Activated CD4-positive, alpha-beta T cell treated with anti-CD3 and anti-CD28 coated beads, Interleukin-2, amount 50 U/mL, for 48 hours (primary cell): ENCODE measurements at places on chromosomes 16 and 17.
A peak's percentile ranks its signal among the peaks of the same experiment; 100 is the strongest.

DNA sequence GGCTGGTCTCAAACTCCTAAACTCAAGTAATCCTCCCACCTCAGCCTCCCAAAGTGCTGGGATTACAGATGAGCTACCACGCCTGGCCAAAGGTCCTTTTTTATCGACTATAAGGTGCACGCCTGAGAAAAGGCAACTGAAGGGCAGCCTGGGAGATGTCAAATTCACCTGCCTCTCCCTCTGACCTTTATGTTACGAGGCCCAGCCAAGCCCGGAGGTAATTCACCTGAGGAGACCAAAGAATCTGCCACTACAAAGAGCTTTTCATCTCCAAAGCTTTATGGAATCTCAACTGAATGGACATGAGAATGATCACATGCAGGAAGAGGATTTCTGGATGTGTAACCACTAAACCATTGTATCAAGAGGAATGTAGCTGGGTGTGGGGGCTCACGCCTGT is 37.2 kb downstream of the LYRM1 start:
- DNase-seq, result no peak

GRCh38 chr17:1907909-1908698 is 78.3 kb downstream of the RPA1 start:
- peak; percentile 13 for DNase-seq

DNA sequence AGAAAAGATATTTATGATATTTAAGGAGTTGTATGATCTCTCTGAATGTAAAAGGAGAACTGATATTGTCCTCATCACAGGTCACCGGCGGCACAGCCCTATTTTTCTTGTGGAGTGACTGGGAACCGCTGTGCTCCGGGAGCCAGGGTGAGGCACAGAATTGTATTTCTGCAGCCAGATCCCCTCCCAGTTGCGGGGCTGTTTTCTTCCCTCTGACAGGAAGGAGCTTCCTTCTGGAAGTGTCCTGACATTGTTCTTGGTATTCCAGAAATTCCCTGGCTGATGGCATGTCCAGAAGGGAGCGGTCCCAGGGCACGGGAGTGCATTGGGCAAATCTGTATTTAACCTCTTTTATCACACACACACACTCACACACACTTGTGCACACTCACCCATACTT is 268.6 kb upstream of the FOXF1 start:
- no peak for DNase-seq

DNA sequence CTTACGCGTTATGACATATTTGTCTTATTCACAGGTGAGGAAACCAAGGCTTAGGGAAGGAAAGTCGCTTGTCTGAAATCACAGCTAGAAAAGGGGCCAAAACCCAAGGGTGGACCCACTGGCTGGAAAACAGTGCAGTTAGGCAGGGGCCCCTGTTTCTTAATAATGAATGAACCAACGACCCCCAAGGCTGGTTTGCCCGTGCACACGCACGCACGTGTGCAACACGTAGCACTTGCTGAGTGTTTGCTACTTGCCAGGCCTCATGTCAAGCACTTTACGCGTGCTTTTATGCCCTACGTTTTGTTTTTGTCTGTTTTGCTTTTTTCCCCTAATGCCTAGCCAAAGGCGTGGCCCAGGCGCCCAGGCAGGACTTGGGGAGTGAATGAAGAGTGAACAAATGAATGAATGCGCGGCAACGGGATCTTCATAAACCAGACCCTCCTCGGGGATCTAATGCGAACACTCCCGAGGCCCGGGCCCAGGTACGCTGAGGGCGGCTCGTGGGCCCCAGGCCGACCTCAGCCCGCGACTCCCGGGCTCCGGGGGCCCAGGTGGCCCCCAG is 571 bp upstream of the USP10 start:
- DNase-seq, result no peak

DNA sequence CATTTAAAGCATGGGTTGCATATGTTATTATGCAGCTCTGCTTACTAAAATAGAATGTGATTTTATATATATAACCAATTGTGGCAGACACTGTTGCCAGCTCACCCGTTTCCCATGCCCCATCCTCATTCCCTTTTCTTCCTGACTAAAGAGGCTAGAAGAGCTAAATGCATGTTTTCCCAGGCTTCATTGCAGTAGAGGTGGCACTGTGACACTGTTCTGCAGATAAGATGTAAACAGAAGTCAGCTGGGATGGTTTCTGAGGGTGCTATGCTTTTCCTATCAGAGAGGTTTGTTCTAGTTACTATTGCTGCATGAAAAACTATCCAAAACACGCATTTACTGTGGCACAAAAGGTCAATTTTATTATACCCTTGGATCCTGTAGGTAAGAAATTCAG is 5.7 kb upstream of the TOB1 start:
- DNase-seq, result no peak

GRCh38 chr16:4783251-4783950 is 4.7 kb downstream of the SEPTIN12 start:
- DNase-seq, result no peak

- no peak for DNase-seq
These were observed 44.2 kb downstream of the BEAN1 start for GRCh38 chr16:66471264-66471663.

- DNase-seq, result no peak
These were observed 3.8 kb upstream of the DBNDD1 start for GRCh38 chr16:90023078-90023447.

- peak; percentile 26 for DNase-seq
These were observed 16.9 kb downstream of the DOC2B start for GRCh38 chr17:164303-165235.

DNA sequence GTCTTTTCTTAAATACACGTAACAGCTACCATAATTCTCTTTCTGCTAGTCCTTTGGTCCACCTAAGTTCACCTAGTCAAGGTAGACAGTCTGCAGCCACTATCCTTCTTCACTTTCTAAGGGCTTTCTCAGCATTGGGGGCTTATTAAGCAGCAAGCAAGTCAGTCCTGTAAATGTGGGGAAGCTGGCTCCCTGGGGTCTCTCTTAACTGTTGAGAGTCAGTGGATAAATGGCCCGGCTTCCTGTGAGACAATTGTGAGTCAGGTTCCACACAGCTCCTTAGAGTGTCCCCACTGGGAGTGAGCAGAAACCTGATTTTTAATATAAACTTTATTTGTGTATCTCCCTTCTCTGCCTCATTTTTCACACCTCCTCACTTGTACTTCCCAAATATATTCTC is 132.1 kb downstream of the CDH13 start:
- DNase-seq, result no peak

- DNase-seq, result no peak
These were observed at the start of gene ATP2C2 for GRCh38 chr16:84368308-84368996. Gene ATP2C2, plus strand, starts transcription at chr16:84368538. Its CDS starts 78 bp downstream, at chr16:84368616.

DNA sequence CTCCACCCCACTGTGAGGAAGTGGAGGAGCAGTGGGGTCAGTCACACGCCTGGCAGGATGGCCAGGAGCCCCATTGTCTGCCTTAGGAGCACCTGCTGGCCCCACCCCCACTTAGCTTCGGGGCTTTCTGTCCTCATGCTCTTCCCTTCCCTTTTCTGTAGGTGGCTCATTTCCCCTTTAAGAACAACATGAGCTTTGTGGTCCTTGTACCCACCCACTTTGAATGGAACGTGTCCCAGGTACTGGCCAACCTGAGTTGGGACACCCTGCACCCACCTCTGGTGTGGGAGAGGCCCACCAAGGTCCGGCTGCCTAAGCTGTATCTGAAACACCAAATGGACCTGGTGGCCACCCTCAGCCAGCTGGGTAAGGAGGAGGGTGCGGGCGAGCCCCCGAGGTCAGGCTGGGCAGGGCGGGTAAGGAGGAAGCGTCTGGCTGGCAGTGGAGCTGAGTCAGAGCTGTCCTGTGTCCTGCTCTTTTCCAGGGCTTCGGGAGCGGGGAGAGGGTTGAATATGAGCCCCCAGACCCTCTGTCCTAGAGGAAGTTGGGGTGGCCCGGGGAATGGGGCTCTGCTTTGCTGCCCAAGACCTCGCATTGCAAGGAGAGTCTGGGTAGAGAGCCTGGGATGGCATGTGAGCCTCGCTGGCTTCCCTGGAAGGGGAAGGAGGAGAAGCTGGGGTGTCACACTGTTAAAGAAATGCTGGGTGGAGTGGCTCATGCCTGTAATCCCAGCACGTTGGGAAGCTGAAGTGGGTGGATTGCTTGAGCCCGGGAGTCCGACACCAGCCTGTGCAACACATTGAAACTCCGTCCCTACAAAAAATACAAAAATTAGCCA is 9.2 kb upstream of the SERPINF1 start:
- DNase-seq, result no peak

DNA sequence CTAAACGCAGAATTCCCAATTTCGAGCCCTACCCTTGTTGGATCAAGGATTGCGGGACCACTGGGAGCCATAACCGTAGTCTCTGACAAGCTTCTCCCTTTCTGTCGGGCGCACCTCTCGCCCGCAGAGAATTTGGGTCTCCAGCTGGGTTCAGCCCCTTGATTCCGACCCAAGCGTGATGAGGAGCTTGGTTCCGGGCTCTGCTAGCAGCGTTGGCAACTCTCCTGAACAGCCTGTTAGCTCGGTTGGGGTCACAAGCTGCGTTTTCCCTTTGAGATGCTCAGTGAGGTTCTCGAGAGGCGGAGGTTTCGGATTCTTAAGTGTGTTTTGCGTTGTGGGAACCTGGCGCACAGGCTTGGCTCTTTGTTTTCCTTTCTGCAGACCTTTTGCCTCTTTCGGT is 655 bp downstream of the ATXN1L start:
- DNase-seq, result peak; percentile 32

GRCh38 chr17:12546983-12547382 is 118.7 kb upstream of the MYOCD start:
- no peak for DNase-seq

DNA sequence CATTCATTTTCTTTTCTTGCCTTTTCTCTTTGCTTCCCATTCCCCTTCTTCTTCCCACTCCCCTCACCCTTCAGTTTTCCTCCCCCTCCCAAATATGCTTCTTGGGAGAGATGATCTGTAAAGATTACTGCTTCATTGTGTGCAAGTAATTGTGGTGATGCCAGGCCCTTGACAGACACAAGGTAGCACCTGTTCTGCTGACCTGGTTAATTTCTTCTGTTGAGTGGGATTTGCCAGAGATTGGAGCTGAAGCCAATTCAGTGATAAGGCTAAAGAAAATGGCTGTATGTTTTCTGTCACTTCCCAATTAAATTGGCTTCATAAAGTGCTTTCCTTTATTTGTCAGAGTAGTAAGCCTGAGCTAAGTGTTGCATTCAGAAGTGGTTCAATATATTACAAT is 44.5 kb downstream of the AATF start:
- DNase-seq, result no peak

DNA sequence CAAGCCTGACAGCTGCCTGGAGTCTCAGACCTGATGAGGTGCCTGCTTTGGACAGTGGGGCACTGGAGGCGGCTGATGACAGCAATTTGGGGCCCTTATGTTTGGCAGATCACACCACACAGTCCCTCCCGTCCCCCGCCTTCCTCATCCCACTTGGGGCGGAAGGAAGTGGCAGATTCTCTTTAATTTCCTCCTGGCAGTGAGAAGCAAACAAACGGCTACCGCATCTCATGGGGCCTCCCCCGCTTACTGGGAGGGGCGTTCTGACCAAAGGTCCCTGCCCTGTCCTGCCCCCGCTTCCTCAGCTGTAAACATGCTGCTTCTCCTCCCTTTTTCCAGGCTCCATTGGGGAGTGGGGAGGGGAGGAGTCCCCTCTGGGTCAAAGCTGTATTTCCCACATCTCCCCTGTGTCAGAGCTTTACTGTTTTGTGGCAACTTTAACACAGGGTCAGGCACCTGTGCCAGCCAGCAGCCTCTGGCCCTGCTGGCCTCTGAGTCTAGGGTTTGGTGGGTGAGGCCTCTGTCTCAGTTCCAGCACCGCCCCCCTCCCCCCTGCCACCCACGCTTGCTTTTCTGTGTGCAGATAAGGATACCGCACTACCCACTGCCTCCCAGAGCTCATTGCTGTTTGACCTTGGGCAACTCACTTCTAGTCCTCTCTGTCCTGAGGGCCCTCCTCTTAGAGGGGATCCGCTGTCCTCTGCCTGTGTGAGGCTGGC is 5.4 kb upstream of the NFATC3 start:
- DNase-seq, result peak; percentile 86

GRCh38 chr16:87027056-87027616 is 290.1 kb downstream of the C16orf95 start:
- no peak for DNase-seq

- DNase-seq, result no peak
These were observed 9.2 kb upstream of the ALOX12 start for GRCh38 chr17:6986676-6987075.

DNA sequence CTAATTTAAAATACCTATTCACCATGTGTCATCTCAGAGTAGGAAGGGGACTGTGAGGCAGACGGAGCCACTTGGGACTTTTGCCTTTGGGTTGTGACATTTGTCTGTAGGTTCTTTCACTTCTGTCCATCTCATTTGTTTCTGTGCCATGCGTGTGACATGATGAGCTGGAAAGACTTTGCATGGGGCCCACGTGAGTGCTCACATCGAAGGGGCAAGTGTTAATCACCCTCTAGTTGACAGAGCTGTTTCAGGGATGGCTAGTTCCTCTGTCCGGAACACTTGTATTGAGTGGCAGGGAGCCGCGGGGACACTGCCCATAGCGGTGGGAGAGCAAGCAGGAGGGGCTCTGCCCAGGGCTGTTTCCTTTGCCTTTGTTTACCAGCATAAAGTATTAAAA is 112.0 kb downstream of the RPTOR start:
- no peak for DNase-seq

- DNase-seq, result no peak
These were observed 21.4 kb downstream of the ADORA2B start for GRCh38 chr17:15966183-15966878.

GRCh38 chr16:87316923-87317749 is at the start of gene C16orf95:
Gene C16orf95, minus strand, starts transcription at chr16:87317392. Its CDS starts 150 bp downstream, at chr16:87317242.
- peak; percentile 98 for DNase-seq

- no peak for DNase-seq
These were observed 8.3 kb downstream of the CDH16 start for GRCh38 chr16:66910175-66910940.

DNA sequence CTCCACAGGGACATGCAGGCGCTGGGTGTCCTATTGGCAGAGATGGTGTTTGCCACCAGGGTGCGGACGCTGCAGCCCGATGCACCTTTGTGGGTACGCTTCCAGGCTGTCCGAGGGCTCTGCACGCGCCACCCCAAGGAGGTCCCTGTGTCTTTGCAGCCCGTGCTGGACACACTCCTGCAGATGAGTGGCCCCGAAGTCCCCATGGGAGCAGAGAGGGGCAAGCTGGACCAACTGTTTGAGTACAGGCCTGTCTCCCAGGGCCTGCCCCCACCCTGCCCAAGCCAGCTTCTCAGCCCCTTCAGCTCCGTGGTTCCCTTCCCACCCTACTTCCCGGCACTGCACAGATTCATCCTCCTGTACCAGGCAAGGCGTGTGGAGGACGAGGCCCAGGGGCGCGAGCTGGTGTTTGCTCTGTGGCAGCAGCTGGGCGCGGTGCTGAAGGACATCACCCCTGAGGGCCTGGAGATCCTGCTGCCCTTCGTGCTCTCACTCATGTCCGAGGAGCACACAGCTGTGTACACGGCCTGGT is 2.8 kb downstream of the WDR81 start:
- DNase-seq, result no peak

- peak; percentile 81 for DNase-seq
These were observed 10.3 kb upstream of the MSL1 start for GRCh38 chr17:40111221-40112128.

DNA sequence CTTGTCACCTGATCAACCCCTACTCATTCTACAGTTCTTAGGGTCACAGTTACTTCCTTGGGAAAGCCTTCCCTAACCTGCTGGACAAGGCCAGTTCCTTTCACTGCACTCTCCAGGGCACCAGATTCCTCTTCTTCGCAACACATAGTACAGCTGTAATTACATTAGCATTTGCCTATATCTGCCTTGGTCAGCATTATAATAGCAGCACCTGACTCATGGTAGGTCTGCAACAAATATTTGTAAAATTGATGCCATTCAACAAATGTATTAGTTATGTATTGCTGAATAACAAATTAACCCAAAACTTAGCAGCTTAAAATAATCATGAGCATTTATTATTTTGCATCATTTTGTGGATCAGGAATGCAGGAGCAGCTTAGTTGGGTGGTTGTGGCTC is 193.0 kb downstream of the IRX5 start:
- no peak for DNase-seq
